A172 (cell line): ENCODE measurements at places on chromosomes 4 and X. TPM values are rescaled to one million over a fixed set of nuclear protein-coding genes. Genes with fewer than 3 reads are reported as not detected.

MAGEC1 gene
- total RNA-seq = not detected in 2 replicates

TRPC3 gene
- total RNA-seq = 0.57 and 0.98 TPM in 2 replicates

TCP11X2 gene
- total RNA-seq = not detected in 2 replicates

SLIT2 gene
- total RNA-seq = 14.6 and 16.8 TPM in 2 replicates

DNA sequence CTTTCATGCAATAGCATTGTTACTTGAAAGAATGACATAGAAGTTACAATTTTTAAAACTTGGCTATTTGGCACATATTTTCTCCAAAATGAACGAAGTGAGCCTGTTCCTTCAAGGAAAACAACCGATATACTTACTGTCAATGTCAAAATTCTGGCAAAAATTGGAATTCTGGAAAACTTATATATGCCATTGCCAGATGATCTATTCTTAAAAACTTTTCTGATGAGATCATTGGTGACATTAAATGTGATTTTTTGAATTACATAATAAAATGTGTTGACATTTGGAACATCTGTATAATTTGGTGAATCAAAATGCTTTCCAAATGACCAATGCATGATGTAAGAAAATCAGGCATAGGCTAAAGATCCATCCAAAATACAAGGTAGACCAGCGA is 209.0 kb downstream of the SCFD2 start:
- DNase-seq = no peak

DNA sequence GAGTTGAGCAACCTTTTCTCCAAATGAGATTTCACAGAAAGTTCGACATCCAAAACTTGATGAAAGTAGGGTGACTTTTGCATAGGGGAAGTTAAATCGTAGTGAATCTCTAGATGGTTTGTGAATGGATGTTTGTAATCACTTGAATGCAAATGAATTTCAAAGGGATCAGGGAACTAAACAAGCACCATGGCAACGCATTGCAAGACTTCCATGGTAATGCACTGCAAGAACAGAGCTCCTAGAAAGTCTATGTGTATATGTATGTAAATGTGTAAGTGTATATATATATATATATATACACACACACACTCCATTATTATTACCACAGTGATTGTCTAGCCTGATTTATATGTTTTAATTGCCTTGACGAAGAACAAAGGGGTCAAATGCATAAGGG is 27.3 kb downstream of the INTS6L start:
- no peak for DNase-seq

- no peak for DNase-seq
These were observed 9.9 kb downstream of the MXD4 start for GRCh38 chr4:2251795-2252529.

CXCL1 gene
- total RNA-seq = not detected in 2 replicates

- peak; percentile 69 for DNase-seq
These were observed 17.8 kb downstream of the ZNF185 start for GRCh38 chrX:152915541-152916241.

- DNase-seq = no peak
These were observed 50.5 kb downstream of the ENOPH1 start for GRCh38 chr4:82480771-82481505.

DNA sequence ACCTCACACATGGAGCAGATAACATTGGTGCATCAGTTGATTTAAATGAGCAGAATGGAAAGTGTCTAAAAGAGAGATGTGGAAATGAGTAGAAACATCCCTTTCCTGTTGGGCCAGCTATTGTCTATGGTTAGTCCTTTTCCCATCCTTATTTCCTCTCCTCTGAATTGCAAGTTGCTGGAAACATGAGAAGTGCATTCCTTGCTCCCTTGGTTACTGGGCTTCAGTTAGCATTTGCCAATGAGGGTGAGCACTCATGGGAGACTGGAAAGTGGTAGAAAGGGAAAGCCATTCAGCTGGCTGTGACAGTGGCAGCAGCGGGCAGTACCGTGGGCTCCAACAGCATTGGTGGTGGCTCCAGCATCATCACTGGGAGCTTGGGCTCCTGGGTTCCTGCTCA is 96.0 kb upstream of the IGFBP7 start:
- no peak for DNase-seq

PCDH10 gene
- total RNA-seq = 14.1 and 18.9 TPM in 2 replicates

RAB9B gene
- 0.96 and 3.3 TPM in 2 replicates for total RNA-seq

DNA sequence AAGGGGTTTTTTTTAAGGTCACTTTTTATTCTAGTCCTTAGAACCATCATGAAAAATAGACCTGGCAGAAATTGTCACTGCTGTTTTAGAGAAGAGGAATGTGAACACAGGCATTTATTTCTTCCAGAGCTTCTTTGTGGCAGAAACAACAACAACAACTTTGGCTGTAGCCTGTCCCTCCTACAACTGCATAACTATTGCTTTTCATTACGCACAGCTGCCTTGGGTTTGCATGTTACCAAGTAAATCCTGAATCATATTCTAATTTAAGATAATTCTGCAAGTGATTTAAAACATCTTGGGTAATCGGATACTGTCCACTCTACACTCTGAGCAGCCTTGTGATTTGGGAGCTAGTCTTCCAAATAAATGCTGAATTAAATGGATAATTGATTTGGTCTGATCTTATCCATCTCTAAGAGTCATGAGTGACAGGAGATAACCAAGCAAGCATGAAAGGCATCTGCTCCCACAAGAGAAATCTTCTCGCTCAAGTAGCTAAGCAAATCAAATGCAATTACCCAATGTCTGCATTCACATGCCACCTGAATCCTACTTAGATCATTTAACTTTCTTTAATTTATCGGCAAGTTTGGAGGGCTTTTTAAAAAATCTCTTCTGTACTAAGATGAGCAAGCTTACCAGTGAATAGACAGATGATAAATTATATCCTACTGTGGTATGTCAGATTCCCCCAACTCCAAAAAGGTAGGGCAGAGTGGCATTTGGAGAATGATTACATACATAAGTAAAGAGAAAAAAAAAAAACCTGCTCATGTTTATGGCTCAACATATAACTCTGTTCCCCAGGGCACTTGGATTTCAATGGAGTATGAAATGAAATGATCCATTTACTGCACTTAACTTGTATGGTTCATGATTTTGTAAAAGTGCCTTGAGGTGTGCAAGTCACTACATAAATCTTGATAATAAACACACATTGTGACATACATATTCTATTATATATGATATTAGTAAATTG is 73.6 kb downstream of the EGF start:
- no peak for DNase-seq

DNA sequence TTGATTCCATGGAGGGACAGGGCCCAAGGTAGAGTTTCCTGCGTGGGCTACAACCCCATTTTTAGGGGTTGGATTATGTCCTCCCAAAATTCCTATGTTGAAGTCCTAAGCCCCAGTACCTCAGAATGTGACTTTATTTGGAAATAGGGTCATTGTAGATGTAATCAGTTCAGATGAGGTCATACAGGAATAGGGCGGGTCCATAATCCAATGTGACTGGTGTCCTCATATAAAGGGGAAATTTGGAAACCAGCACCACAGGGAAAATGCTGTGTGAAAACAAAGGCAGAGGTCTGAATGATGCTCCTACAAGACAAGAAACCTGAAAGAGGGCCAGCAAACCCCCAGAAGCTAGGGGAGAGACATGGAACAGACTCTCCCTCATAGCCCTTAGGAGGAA is 31.1 kb upstream of the MAMLD1 start:
- no peak for DNase-seq

RASGEF1B gene
- total RNA-seq = not detected in 2 replicates

CXorf51A gene
- total RNA-seq = not detected in 2 replicates

DNA sequence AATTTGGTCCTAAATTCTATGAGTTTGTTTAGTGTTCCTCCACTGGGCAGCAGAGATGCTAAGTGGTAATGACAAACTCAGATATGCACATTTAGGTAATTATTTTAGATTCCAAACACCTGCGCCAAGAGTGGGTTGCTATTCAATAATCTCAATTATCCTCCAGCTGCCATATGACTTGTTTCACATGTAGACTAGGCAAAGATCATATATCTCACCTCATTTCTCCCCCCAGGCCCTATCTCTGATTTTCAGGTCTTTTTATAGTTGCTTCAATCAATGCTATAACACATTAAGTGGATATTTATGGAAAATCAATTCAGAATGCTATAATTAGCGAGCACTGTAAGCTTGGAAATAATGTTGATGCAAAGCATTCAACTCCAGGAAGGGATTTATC is 217.6 kb downstream of the KCTD8 start:
- no peak for DNase-seq

RIPPLY1 gene
- total RNA-seq = 0.10 TPM in 1 of 2 replicates, not detected in the other

DNA sequence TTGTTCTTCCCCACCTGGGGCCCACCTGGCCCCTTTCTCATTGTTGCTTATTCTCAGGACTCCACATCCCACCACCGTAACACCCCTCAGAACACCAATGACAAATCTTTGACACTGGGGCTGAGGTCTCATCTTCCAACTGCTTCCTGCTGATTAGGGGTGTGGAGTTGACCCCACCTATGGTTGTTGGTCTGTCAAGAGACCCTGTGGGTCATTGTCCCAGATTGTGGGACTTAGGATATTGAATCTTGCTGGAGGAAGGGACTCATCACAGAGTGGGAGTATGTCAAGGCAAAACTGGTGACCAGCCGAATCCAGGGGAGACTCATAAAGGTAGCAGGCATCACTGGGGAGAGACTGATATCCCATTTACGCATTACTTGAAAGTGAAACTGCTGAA is 140.2 kb upstream of the PLAC1 start:
- DNase-seq = no peak
